ENCODE measurements at places on chromosomes 3 and 15.

DNA sequence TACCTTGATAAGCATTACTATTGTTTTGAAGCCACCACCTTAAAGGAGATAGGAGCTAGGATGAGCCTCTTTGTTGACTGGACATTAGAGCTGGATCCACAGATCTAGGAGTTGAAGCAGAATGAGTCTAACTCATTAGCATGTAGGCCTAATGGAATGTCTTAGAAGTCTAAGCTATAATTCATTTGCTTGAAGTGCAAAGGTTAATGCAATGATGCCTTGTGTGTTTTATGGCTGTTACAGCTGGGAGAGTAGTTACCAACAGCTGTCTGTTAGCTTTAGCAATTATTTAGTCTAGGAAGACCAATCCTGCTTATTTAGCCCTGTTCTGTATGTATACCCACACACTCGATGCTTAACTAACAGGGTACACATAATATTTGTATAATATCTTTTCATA is 419.3 kb downstream of the TUSC7 start:
- DNase-seq: no peak

GRCh38 chr3:183515968-183516851 is 39.3 kb downstream of the KLHL6 start:
- no peak for DNase-seq

- no peak for DNase-seq
These were observed 387.0 kb downstream of the ZBBX start for GRCh38 chr3:166993015-166993630.

DNA sequence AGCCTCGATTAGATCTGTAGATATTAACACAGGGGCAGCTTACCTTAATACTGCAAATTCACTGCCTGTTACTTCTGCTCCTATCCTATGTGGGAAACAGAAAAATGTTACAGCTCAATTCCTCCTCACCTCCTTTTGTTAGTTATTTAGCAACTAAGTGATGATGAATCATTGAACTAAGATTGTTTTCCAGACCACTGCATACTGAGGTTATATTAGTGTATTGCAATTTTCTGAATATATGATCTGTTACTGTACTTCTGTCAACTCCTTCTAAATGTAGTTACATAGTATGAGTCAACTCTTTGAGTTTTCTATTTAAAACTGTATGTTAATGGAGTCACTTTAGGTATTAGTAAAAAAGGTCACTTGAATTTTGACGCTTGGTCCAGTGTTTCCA is 331.5 kb upstream of the SLCO3A1 start:
- DNase-seq: no peak

GRCh38 chr3:105553851-105554250 is 187.1 kb downstream of the ALCAM start:
- no peak for DNase-seq

DNA sequence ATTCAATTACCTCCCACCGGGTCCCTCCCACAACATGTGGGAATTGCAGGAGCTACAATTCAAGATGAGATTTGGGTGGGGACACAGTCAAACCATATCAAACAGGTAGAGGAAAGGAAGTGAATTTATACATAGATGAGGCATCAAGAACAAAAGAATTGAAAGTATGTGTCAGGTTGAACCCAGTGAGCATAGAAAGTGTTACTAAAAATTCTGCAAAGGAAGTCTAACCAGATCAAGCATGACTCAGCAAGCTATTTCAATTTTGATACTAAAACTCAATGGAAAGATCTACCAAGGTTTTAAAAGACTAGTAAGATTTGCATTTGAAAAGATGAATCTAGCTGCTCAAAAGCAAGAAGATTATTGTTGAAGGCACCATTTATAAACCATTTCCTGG is 323.0 kb downstream of the ROBO2 start:
- no peak for DNase-seq

GRCh38 chr3:97815149-97815917 is 6.5 kb upstream of the CRYBG3 start:
- no peak for DNase-seq

DNA sequence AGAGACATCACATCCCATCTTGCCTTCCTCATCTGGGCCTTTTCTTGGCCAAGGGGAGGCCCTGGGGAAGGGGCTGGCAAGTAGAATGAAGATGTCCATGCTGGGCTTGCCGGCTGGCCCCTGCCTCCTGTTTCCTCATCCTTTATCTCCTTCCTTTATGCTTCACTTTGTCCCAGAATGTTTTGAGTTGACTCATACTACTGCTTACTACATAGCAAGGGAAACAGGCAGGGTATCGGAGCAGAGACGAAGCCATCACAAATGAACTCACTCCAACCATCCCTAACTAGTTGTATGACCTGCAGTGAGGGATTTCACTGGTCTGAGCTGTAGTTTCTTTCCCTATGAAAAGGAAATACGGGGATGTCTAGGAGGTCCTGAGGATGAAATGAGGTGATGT is 66.0 kb downstream of the CHDH start:
- peak; percentile 29 for DNase-seq

DNA sequence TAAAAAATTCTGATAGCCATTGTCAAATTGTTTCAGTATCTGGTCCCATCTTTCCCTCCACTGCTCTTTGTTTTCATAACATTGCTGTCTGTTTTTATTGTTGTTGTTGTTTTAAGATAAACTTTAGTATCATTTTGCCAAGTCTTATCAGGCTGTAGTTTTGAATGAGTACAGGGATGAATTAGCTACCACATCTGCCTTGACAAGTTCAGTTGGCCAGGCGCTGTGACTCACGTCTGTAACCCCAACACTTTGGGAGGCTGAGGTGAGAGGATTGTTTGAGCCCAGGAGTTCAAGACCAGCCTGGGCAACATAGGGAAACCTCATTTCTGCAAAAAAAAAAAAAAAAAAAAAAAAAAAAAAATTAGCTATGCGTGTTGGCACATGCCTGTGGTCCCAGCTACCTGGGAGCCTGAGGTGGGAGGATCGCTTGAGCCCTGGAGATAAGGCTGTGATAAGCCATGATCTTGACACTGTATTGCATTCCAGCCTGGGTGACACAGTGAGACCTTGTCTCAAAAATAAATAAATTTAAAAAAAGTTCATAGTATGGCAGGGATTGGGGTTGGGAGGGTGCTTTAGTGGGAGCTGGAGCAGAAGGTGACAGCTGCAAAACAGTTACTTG is 8.3 kb upstream of the ANKDD1A start:
- DNase-seq: peak; percentile 59

GRCh38 chr3:51500632-51501131 is 867 bp upstream of the DCAF1 start:
- DNase-seq: no peak

DNA sequence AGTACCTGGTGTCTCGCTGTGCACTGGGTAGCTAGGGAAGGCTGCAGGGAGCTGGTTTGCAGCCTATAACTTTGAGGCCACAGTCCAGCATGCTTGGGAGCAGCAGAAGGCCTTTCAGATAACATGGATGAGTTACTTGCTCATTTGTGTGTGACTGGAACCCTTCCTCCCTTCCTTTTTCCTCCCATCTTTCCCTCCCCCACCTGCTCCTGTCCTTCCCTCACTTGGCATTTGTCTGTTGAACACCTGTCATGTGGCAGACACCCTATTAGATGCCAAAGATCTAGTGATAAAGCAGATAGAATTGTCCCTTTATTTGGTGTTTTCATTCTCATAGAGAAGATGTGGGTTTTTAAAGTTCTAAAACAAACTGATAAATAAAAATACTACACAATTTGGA is 71.6 kb downstream of the LRTM1 start:
- DNase-seq: no peak

DNA sequence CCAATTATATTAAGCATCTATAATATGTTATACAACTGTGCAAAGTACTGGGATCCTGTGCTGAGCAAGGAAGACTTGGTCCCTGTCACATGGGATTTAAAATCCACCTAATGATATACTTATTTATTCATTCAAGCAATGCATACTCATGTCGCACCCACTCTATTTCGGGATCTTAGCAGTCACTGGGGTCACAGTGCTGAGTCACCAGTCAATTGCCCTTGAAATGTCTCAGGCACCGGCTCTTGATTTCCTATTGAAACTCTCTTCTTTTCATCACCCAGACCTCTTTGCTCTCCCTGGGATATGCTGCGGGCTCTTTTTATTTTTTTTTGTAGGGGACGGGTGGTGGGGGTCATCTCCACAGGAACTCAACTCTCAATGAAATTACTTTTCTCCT is 194.5 kb upstream of the GAP43 start:
- no peak for DNase-seq

All from trophoblast cell (in vitro differentiated cells and primary cell).